ENCODE measurements at places on chromosomes 3 and 15.

- DNase-seq: no peak
These were observed 227.7 kb downstream of the FOXP1 start for GRCh38 chr3:71355862-71356261.

- DNase-seq: no peak
These were observed 112.7 kb upstream of the C3orf80 start for GRCh38 chr3:160112481-160112880.

- no peak for DNase-seq
These were observed 16.3 kb upstream of the ST3GAL6 start for GRCh38 chr3:98746882-98747281.

GRCh38 chr15:81270781-81271491, 53.0 kb downstream of the STARD5 start:
- DNase-seq: no peak

DNA sequence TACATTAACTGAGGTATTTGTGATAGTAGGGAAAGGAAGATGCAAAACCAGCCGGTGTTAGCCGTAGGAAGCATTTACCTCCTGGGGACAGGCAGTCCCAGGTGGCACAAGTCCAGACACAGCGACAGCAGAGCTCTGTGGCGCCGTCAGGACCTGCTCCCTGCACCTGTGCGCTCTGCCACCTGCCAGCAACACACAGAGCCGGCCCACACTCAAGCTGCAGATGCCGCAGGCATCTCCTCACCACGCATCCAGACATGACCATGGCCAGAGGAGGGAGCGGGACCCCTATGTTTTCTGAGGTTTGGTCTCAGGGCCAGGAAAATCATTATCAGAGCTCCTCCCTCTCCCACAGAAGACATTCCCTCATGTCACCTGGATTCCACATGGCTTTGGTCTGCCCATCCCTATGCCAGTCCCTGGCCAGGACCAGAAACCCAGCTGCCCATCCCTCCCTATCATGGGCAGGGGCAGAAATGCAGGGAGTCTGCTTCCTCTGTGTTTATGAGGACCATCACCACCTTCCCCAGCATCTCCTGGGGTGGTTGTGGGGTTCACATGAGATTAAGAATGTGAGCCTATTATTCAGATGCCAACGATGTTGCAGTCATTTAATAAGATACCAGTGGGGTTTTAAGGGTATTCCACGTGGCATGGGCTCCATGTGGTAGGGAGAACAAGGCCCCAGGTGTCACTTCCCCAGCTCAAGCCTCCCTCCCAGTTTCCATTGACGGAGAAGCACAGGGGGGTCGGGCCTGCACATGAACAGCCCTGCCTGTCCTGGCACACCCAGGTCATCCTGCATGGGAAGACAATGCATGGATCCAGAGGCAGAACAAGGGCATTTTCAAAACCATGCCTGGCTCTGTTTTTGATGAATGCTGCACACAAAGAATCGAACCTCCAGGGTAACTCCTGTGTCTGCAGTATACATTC, 251.1 kb downstream of the OCA2 start:
- no peak for DNase-seq

- DNase-seq: no peak
These were observed 117.1 kb upstream of the GOLIM4 start for GRCh38 chr3:168212664-168213285.

DNA sequence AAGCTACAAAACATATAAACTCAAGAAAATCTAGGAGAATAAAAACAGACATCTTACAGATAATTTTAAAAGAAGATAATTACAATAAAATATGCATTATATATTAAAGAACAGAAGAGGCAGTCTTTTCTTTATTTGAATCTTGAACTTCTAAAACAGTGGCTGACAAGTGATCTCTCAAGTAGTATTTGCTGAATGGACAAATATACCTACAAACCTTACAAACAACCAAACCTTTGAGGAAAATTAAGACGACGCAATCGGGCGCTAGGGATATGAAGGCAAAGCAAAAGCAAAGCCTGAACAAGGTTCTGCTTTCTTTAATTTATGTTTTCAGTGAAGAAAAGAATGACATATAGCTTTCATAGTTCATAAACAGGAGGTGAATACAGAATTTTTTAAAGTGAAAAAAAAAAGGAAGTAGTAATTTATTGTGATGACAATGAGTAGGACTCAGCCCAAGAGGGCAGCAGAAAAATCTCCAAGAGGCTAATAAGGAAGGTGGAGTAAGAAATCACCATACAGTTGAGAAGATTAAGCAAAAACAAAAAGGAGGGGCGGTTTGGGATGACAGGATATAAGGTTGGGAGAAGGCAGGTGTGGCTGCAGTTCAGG, 347.8 kb downstream of the TBC1D5 start:
- no peak for DNase-seq

GRCh38 chr3:154615471-154615870, 185.5 kb upstream of the GPR149 start:
- DNase-seq: no peak

GRCh38 chr15:77225646-77226045, 154.7 kb upstream of the TSPAN3 start:
- no peak for DNase-seq

- no peak for DNase-seq
These were observed 16.8 kb downstream of the CACNA1D start for GRCh38 chr3:53511246-53511645.

- DNase-seq: no peak
These were observed 340.8 kb downstream of the PLOD2 start for GRCh38 chr3:145820170-145820569.

- DNase-seq: no peak
These were observed 197.2 kb upstream of the RBMS3 start for GRCh38 chr3:29083676-29084075.

- DNase-seq: no peak
These were observed 273.6 kb upstream of the PROK2 start for GRCh38 chr3:72058493-72059081.

DNA sequence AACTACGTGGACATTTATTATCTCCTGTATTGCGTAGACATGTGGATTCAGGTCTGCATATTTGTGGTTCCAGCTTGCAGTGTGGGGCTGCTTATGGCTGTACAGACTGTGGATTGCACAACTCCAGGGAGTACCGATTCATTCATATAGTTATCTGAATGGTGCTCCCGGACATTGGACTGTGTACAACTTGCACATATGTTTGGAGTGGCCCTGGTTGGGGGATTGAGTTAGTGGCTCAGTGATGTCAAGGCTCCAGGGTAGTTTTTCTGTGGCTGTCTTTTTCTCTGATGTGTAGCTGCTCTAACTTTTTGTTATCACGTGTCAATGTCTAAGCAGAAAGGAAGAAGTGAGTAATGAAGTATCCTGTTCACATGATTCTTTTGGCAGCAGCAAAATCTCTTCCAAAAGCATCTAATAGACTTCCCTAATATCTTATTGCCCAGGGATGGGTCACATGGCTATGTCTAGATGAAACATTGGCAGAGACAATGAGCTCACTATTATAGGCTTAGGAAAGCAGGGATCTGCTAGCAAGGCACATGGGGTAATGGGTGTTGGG, 15.8 kb downstream of the ST3GAL6 start:
- DNase-seq: no peak

DNA sequence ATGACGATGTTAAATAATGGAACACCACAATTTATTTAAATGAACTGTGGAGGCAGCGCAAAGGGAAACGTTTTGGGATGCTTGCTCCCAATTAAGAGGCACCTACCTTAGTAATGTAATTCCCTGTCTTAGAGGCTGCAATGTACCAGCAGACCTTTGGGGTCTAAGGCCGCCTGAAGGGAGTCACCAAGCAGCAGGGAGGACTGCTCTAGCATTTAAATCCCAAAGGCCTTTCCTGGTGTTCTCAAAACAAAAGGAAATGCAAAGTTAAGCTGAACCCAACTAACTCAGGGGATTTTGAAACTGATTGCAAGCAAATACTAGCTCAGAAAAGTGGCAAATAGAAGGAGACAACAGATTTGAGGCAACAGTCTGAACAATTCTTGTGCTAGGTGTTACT, 510.8 kb downstream of the GABRG3 start:
- no peak for DNase-seq

- no peak for DNase-seq
These were observed 214.7 kb upstream of the ZBTB20 start for GRCh38 chr3:115361806-115362205.

DNA sequence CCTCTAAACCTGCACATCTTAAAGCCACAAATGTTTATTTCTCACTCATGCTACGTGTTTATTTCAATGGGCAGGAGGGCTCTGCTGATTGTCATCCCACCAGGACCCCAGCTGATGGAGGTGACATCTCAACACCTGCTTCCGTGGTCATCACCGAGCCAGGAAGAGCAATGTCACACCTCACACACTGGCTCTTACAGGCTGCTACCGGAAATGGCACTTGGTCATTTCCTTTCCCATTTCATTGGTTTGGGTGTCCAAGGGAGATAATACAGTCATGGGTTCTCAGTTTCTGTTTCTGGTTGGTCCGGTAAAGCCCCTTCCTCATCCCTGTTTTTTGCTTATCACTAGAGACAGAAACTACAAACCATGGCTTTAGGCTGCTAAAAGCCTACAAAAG, 41.9 kb downstream of the ABHD2 start:
- no peak for DNase-seq

DNA sequence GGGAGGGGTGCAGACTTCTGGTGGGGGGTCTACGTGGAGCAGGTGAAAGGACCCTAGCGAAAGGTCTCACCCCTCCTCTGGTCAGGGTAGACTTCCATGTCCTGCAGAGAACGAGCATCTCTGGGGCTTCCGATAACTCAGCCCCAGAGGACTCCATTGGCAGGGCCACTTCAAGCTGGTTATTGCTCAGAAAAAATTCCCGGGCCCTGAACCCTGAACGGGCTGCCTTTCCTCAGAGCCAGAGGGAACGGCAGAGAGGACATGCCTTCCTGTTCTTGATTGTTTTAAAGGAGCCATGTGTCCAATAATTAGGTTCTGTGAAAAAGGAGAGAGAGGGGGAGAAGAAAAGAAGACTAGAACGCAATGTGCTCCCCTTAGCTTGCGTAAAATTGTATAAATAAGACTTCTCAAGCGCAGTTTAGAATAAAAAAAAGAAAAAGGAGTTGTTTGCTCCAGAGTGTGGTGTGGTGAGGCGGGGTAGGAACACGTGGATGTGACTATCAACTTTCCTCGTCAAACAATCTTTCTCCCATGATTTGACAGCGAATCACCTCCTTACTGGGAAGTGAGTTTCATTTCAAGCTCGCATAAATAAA, 193.4 kb upstream of the UBE2E1 start:
- no peak for DNase-seq

- DNase-seq: no peak
These were observed 204.6 kb downstream of the ZIC1 start for GRCh38 chr3:147613725-147614124.

- DNase-seq: no peak
These were observed 14.1 kb downstream of the LYSMD4 start for GRCh38 chr15:99719096-99719541.

- DNase-seq: no peak
These were observed 335 bp upstream of the VPS8 start for GRCh38 chr3:184811663-184811998.

GRCh38 chr3:168395551-168395950, 299.8 kb upstream of the GOLIM4 start:
- no peak for DNase-seq

GRCh38 chr3:11791339-11792200, 55.1 kb downstream of the TAMM41 start:
- no peak for DNase-seq

DNA sequence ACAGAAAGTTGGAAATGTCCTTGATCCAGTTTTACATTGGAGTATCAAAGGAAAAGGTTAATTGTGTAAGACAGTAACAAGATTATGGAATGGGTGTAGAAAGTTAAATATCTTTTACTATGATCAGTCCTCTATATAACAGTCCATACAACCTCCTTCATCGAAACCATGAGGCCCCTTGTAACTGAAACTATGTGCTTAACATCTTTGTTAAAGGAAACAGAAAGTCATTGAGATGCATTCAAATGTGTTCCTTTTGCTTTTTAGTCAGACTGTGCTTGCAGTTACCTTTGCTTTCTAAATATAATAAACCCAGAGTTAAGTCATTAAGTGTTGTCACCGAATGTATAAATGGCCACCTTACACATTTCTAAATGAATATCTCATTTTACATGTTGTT, 1298.5 kb downstream of the ROBO2 start:
- DNase-seq: no peak

DNA sequence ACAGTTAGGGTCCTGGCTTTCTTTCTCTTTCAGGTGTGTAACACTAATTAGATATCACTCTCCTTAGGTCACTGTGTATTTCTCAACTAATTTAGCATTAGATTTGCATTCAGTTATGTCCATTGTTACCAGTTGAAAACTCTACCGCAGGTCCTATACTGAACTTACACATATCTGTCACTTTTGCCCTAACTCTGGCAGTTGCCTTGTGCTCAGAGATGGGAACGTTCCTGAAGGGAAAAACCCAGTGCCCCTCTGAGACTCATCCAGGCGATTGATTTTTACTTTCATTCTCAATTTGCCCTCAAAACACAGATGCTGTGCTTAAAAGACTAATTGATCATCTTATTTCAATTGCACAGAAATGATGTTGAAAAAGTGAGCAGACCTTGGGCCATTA, 249.1 kb downstream of the ALCAM start:
- no peak for DNase-seq

DNA sequence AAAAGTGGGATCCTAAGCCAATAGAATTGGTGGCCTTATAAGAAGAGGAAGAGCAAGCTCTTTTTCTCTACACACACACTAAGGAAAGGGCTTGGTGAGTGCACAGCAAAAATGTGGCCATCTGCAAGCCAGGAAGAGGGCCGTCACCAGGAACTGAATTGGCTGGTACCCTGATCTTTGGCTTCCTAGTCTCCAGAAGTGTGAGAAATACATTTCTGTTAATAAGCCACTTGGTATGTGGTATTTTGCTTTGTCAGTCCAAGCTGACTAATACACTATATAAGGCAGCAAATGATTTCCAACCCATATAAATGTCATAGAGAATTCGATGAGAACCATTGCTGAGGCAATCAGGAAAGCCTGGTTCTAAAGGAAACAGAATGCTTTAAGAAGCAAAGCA, 816.3 kb upstream of the SEMA6D start:
- DNase-seq: no peak

DNA sequence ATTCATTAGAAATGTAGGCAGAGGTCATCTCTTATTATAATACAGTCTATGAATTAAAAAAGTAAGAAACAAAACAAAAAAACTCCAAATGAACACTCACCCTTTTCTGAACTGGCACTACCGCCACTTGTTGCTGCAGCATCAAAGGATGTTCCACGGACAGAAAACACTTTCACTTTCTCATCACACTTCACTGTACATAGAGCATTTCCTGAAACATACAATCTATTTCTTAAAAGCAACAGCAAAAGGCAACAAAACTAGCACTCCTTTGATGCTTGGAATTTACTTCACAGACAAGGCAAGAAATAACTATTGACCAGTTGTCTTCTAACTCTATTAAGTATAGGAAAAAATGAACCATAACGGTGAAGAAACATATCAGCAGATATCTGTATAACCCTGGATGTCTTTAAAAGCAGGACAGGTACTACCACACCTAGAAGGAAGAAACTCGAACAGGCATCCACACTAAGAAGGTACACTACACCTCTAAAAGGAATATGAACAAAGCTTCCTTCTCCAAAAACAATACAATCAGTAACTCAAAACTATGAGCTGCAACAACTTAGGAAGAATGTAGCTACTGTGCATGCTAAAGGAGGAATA, 24.9 kb downstream of the ETFA start:
- peak; percentile 12 for DNase-seq

- DNase-seq: no peak
These were observed 218.0 kb downstream of the ZNF385D start for GRCh38 chr3:21533002-21533401.

GRCh38 chr3:71429597-71429988, 153.9 kb downstream of the FOXP1 start:
- no peak for DNase-seq
